IPS DF 6.9 (cell line): ENCODE measurements at places on chromosomes 16 and 17.

DNA sequence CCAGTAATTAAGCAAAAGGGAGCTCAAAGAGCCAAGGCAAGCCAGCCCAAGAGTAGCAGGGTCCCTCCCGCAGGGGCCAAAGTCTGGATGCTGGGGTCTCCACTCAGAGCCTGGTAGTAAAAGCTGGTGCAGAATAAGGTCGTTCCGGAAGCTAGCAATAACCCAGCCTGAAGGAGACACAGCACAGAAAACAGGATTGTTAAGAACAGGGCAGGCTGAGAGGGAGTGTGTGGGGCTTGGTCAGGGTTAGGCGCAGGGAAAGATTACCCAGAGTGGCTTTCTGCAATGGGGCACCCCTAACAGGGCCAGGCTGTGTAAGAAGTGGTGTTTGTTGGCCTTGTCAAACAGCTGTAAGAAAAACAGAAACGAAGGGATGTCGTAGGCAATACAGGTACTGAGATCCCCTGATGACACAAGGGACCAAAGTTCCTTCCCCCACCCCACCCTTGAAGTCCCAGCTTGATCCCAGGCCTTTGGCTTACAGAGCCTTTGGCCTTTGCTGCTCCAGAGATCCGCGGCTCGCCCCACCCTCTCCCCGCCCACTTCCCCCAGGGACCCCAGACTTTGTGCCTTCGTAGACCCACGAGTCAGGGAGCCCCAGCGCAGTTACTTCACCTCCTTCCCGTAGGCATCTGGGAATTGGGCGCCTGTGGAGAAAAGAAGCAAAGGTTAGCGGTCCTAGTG lies 712 bp downstream of the TMEM256 start:
- DNase-seq, result no peak

- DNase-seq, result no peak
These were observed 77.2 kb downstream of the CNGB1 start for GRCh38 chr16:57893559-57894389.

GRCh38 chr17:27381007-27381501 lies 75.2 kb upstream of the KSR1 start:
- DNase-seq, result peak; percentile 68

DNA sequence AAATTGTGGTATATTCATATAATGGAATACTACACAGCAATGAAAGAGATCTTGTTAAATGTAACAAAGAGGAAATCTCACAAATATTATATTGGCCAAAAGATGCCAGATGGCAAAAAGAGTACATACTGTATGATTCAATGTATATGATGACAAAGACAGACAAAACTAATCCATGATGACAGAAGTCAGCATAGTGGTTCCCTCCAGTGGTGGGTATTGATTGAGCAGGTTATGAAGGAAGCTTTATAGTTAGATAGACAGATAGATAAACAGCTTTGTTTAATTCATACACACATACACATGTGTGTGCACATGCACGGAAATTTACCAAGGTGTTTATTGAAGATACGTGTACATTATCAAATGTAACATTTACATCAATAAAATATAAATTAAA lies 74.4 kb upstream of the SMIM36 start:
- DNase-seq, result no peak

- DNase-seq, result no peak
These were observed 167.9 kb downstream of the CCT6B start for GRCh38 chr17:34793231-34793908.

DNA sequence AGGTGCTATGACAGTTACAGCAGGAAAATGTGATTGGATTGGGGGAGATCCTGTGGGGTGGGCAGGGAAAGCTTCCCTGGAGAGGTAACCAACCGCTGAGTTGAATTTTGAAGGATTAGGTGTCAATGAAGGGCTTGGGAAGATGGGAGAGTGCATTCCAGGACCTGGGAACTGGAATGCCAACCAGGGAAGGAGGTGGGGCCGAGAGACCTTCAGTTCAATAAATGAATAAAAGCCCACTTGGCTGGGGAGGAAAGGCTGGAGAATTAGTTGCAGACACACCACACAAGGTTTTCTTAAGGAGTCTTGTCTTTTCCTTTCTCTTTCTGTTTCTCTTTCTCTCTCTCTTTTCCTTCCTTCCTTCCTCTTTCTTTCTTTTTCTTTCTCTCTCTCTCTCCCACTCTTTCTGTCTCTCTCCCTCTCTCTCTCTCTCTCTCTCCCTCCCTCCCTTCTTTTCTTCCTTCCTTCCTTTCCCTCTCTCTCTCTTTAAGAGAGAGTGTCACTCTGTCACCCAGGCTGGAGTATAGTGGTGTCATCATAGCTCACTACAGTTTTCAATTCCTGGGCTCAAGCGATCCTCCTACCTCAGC lies 3.3 kb downstream of the USP43 start:
- no peak for DNase-seq

DNA sequence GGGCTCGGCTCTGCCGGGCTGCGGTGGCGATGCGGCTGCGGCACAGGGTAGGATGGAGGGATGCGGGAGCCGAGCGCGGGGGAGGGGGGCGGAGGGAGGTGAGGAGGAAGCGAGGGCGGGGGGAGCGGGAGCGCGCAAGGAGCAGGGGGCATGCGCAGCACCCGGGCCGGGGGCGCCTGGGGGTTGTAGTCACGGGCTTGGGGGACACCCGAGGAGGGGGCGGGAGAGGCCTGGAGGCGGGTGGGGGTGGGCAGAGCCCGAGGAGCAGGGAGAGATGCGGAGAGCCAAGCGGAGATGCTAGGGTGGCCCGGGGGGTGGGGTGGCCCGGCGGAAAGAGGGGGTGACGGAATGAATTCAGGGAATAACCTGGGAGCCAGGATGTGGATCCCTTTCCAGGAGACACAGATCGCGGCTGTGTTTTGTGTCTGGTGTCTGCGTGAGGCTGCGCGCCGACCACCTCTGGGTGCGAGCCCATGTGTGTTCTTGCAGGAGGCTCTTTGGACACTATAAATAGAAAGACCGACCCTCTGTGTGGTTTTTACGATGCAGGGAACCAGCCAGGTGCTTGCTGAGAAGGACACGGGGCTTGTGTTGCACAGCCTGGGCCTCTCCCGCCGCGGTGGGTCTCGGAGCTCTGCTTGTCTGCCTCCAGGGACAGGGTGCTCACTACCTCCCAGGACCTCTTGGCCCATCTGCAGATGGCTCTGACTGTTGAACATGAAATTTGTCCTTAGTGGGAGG lies at the start of gene STX1B:
STX1B (minus strand) TSS at position 54 of the 741 bp plus-strand sequence. CDS start 242 bp downstream, outside the sequence.
- no peak for DNase-seq

DNA sequence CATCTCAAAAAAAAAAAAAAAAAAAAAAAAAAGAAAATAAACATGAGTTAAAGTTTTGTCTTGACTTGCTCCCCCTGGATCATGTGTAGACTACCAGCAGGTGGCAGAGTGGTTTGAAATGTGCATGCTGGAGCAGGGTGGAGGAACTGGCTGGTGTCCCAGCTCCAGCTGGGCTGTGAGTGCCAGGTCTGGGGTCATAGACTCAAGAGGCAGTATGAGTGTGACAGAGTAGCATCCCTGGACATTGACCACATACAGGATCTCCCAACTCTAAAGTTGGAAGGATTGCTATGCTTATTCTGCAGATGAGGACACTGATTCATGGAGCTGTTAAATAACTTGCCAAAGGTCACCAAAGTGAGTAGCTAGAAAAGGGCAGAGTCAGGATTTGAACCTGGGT lies 198.0 kb upstream of the MPHOSPH6 start:
- peak; percentile 11 for DNase-seq

- DNase-seq, result no peak
These were observed 254.4 kb downstream of the SLC39A11 start for GRCh38 chr17:72838068-72838467.

GRCh38 chr16:15548482-15548891 lies 94.5 kb downstream of the MARF1 start:
- no peak for DNase-seq

DNA sequence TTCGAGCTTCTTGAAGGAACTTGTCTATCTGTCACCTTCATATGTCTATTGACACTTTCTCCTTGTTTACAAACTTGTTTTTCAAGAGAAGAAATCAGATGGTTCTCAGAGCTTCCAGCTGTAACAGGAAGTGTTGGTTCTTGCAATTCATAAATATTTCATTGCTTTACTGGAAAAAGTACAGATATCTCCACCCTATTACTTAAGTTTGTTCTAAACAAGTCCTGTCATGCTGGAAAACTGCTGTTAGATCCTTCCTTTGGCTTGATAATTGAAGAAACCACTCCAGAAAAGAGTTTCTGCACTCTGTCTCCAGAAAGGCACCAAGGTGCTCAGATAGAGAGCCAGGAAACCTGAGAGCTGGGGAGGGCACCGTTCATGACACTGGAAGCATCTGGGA lies 181.6 kb downstream of the DNAH9 start:
- DNase-seq, result no peak

- no peak for DNase-seq
These were observed 16.9 kb downstream of the CARHSP1 start for GRCh38 chr16:8851761-8852403.

DNA sequence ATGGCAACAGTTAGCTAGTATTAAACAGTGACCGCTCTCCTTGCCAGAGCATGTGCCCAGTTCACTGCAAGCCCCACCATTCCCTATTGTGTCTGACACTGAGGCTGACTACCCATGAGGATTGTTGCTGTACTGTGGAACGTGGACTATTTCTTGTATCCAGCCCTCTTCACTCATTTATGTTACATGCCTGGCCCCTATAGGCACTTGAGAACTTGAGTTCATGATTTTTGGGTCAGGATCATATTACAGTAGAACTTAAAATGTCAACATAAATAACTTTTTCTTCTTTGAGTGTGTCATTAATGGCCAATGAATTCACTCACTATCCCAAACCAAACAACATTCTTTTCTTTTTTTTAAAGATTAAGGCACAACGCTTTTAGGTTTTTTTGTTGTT lies 55.7 kb downstream of the LYRM1 start:
- no peak for DNase-seq

GRCh38 chr17:35786941-35787432 lies 8.5 kb downstream of the MMP28 start:
- DNase-seq, result no peak

GRCh38 chr16:13823501-13823900 lies 96.5 kb upstream of the ERCC4 start:
- DNase-seq, result no peak

DNA sequence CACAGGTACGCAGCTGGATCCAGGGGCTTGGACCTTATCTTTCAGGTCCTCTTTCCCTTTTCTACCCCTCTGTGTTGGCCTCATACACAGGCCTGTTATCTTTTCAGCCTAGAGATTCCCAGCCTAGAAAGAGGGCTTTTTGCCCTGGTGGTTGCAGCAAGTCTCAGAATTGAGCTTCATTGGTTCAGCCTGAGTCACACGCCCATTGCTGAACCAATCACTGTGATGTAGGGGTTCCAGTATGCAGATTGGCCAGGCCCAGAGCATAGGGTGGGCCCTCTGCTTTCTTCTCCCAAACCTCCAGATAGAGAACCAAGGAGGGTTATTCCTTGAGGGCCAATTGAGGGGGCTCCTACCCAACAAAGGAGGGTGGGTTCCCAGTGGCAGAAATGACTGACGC lies 32.8 kb downstream of the GPT2 start:
- no peak for DNase-seq

GRCh38 chr16:85731179-85731578 lies 19.7 kb downstream of the C16orf74 start:
- no peak for DNase-seq

DNA sequence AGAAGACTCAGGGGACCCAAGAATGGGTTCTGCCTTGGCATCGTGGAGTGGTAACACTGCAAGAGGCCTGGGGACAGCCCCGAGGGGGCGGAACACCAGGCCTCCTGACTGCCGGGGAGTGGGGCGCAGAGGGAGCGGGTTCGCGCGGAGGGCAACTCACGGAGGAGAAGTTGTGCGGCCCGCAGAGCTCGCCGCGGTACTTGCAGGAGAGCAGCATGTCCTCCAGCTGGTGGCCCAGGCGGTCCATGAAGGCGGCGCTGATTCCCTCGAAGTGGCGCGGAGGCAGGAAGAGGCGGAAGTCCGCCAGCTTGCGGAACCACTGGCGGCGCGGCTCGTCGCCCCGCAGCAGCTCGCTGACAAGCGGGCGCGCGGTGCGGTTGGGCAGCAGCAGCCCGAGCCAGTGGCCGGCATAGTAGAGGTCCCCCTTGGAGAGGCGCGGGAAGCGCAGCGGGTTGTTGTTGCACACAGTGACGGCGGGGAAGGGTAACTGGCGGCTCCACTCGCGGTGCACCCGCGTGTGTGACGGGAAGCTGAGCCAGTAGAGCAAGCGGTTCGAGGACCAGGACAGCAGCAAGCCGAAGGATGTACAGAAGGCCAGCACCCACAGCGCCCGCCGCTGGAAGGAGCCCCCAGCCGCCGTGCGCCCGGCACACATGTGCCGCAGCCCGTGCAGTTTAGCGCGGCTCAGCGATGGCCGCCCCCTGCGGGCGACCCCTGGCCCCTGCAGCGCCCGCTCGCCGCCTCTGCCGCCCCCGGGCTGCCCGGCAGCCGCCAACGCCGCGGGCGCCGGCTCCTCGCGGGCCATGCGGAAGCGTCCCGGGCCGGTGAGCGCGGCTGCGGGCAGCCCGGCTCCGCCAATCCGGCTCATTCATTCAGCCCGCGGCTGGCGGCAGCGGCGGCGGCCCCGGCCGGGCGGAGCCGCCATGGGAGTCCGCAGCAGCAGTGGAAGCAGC lies 1.6 kb downstream of the ASIC2 start:
- DNase-seq, result no peak

DNA sequence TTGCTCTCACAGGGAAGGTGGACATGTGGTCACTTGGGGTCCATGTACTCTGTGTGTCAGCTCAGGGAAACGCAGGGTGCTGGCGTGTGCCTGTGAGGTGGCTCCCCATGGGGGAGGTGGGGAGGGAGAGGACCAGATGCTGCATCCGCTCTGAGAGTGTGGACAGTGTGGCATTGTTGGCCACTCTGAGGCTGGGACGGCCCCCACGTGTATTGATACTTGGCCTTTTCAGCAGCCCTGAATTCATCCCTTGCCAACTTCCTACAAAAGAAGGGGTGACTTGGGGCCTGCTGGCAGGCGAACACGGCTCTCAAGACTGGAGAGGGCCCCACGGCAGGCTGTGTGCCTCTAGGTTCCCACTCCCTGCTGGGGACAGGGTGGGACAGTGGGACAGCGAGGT lies 120.1 kb downstream of the RAB11FIP4 start:
- DNase-seq, result no peak

DNA sequence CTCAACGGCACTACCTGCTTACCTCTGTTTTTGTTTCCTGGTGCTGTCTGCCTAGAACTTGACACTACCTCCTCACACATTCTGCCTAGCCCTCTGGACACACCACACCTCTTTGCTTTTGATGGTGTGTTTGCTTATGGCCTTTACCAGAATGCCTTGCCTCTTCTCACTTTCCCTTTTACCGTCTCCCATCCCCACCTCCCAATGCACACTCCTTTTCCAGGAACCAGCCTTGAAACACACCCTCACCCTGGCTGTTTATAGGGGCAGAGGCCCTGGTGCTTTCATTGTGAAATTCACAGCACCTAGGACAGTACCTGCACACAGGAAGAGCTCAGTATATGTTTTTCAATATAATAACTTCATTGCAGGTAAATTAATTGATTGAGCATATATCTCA lies 56.2 kb downstream of the MAP2K6 start:
- DNase-seq, result no peak

GRCh38 chr17:37756051-37756450 lies 11.2 kb upstream of the HNF1B start:
- no peak for DNase-seq

- DNase-seq, result no peak
These were observed 311.8 kb downstream of the CDH11 start for GRCh38 chr16:64809876-64810629.

- DNase-seq, result no peak
These were observed 4.0 kb downstream of the MYH3 start for GRCh38 chr17:10652984-10653659.
